Ascending aorta (tissue), 2 donors: ENCODE measurements at places on chromosomes 7 and 10. TPM values are rescaled to one million over a fixed set of nuclear protein-coding genes. Genes with fewer than 3 reads are reported as not detected.

GRCh38 chr10:119832951-119833350 lies 39.7 kb downstream of the MCMBP start:
- peaks cover 57% of the 10 kb centered on the region for H3K36me3 ChIP-seq
- no peak for DNase-seq
- H3K4me1 ChIP-seq: no peaks in the 10 kb centered on the region
- H3K4me3 ChIP-seq: no peak overlapping the region

The GPER1 gene
- 11.3 TPM for total RNA-seq

DNA sequence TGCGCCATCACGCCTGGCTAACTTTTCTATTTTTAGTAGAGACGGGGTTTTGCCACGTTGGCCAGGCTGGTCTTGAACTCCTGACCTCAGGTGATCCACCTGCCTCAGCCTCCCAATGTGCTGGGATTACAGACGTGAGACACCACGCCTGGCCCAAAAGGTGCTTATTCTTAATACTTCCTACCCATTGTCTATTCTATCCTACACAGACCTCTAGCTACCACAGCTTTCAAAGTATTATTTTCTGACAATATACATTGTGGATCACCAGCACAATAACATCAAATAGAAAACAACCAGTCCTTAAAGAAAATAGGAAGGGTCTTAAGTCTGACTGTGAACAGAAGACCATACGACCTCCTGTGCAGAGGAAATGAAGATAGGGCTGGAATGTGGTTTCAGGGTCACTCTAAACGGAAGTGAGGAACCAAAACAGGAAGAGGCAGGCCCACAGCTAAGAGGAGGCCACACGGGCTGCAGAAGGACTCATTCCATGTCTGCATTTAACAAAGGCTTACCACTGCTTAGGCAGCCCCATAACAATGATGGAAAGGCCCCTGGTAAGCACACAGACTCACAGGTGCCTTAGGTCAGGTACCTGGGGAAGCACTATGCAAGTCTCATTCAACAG lies 115.2 kb downstream of the ZFAND4 start:
- no peak overlapping the region for H3K27ac ChIP-seq
- H3K36me3 ChIP-seq: no peaks in the 10 kb centered on the region
- H3K27me3 ChIP-seq: no peaks in the 10 kb centered on the region
- no peaks in the 10 kb centered on the region for H3K4me1 ChIP-seq

DNA sequence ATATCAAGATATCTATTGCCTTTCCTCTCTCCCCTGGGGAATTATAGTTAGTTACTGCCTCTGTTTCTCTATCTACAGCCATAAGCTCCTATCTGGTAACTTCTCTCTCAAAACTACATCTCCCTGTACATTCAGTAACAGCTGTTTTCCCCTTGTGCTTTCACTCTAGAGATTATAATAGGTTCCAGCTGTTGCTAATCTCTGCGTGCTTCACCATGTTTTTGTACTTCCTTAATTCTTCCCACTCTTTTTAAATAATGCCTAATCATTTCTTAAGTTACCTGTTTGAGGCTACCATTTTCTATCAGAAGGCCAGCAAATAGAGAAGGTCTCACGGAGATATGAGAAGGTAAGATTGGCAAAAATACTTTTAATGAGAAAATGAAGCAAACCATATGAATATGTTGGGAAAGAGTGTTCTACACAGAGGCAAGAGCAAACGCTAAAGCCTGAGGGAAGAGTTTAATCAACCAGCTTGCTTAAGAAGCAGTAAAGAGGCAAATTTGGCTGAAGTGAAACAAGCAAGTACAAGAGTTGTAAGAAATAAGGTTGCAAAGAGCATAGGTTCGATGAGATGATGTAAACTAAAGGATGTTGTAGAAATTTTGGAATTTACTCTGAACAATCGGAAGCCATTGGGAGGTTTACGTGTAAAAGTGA lies 101.9 kb upstream of the HGF start:
- no peaks in the 10 kb centered on the region for H3K36me3 ChIP-seq
- no peak for DNase-seq
- H3K4me1 ChIP-seq: no peaks in the 10 kb centered on the region

The SLC37A3 gene
- 15.0 TPM for total RNA-seq

GRCh38 chr10:4129866-4130477 lies 345.0 kb upstream of the KLF6 start:
- no peak overlapping the region for H3K4me3 ChIP-seq
- peak overlapping the region; percentile 70 for H3K27ac ChIP-seq
- H3K4me1 ChIP-seq: peaks cover 9% of the 10 kb centered on the region
- H3K27me3 ChIP-seq: no peaks in the 10 kb centered on the region
- no peak for DNase-seq

GRCh38 chr10:514137-514671 lies 175.3 kb downstream of the DIP2C start:
- H3K4me1 ChIP-seq: peaks cover 8% of the 10 kb centered on the region
- H3K36me3 ChIP-seq: no peaks in the 10 kb centered on the region
- H3K27me3 ChIP-seq: no peaks in the 10 kb centered on the region
- DNase-seq: no peak

- DNase-seq: no peak
- H3K27ac ChIP-seq: no peak overlapping the region
- H3K27me3 ChIP-seq: no peaks in the 10 kb centered on the region
- H3K36me3 ChIP-seq: no peaks in the 10 kb centered on the region
- H3K4me3 ChIP-seq: no peak overlapping the region
These were observed 766 bp upstream of the ITIH2 start for GRCh38 chr10:7702288-7702812.

DNA sequence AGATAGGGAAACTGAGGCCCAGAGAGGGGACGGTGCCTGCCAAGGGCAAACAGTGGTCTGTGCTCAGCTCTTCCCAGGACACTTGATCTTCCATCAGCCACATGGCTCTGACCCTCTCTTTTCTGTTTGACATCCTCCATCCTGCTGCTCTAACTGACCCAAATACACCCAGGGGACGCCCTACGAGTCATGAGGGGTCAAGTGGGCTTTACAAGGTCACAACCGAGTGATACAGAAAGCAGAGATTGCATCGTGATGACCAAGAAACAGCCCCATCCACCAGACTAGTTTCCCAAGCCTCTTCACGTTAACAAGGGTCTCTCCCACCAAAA lies 131.2 kb upstream of the UNC5B start:
- no peak overlapping the region for H3K27ac ChIP-seq
- H3K4me3 ChIP-seq: no peak overlapping the region
- H3K4me1 ChIP-seq: no peaks in the 10 kb centered on the region
- no peaks in the 10 kb centered on the region for H3K27me3 ChIP-seq
- DNase-seq: peak; percentile 41
- no peaks in the 10 kb centered on the region for H3K36me3 ChIP-seq

DNA sequence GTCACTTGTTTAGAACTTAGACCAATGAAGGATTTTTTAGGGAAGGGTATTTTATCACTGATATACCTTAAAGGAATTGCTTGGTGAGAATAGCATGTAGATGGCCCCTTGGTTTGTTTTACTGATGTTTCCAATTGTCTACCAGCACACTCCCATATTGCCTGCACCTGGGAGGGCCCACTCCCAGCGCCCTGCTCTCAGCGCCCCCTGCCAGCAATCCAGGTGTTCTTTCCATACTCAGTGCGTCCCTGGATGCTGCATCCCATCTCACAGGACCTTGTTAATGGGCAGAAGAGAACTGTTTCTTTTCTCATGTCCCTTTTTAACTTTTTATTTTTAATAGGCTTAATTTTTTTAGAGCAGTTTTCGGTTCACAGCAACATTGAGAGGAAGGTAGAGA lies 24.1 kb upstream of the SFRP5 start:
- H3K4me1 ChIP-seq: no peaks in the 10 kb centered on the region
- DNase-seq: no peak
- H3K36me3 ChIP-seq: no peaks in the 10 kb centered on the region
- no peak overlapping the region for H3K27ac ChIP-seq

DNA sequence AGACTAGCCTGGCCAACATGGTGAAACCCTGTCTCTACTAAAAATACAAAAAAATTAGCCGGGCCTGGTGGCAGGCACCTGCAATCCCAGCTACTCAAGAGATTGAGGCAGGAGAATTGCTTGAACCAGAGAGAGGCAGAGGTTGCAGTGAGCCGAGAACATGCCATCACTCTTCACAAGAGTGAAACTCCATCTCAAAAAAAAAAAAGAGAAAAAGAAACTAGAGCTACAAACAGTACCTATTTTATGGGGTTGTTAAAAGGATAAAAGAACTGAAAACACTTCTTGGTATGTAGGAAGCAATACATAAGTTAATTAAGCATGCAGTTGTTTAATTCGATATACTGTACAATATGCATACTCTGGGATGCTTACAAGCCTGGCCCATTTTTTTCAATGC lies 216.9 kb downstream of the SORCS1 start:
- H3K27me3 ChIP-seq: no peaks in the 10 kb centered on the region
- no peaks in the 10 kb centered on the region for H3K4me1 ChIP-seq
- DNase-seq: no peak
- no peak overlapping the region for H3K27ac ChIP-seq

- H3K36me3 ChIP-seq: no peaks in the 10 kb centered on the region
- no peak for DNase-seq
- peaks cover 5% of the 10 kb centered on the region for H3K27me3 ChIP-seq
- H3K27ac ChIP-seq: no peak overlapping the region
- H3K4me3 ChIP-seq: no peak overlapping the region
These were observed 7.8 kb downstream of the WNT16 start for GRCh38 chr7:121336579-121336978.

DNA sequence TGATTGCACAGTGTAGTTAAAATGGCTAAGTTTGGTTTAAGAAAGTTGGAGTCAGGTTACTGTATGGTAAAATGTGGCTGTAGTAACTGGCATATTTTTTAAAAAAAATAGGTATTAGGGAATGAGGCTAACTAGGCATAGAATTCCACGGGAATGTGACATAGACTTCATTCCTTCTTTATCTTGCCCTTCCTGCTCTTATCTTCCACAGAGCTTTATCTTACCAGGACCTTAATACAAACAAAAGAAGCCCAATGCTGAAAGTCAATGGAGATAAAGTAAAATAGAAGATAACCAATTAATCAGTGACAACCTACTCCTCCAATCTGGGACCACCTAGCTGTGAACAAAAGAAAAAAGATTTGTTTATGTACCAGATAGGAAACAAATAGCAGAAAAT lies 58.1 kb downstream of the TET1 start:
- no peaks in the 10 kb centered on the region for H3K36me3 ChIP-seq
- no peak overlapping the region for H3K27ac ChIP-seq
- H3K27me3 ChIP-seq: no peaks in the 10 kb centered on the region
- H3K4me1 ChIP-seq: no peaks in the 10 kb centered on the region
- H3K4me3 ChIP-seq: no peak overlapping the region
- no peak for DNase-seq

- no peaks in the 10 kb centered on the region for H3K27me3 ChIP-seq
- no peaks in the 10 kb centered on the region for H3K4me1 ChIP-seq
- no peak overlapping the region for H3K27ac ChIP-seq
- no peaks in the 10 kb centered on the region for H3K36me3 ChIP-seq
- DNase-seq: no peak
- no peak overlapping the region for H3K4me3 ChIP-seq
These were observed 29.0 kb downstream of the RET start for GRCh38 chr10:43105956-43106229.

DNA sequence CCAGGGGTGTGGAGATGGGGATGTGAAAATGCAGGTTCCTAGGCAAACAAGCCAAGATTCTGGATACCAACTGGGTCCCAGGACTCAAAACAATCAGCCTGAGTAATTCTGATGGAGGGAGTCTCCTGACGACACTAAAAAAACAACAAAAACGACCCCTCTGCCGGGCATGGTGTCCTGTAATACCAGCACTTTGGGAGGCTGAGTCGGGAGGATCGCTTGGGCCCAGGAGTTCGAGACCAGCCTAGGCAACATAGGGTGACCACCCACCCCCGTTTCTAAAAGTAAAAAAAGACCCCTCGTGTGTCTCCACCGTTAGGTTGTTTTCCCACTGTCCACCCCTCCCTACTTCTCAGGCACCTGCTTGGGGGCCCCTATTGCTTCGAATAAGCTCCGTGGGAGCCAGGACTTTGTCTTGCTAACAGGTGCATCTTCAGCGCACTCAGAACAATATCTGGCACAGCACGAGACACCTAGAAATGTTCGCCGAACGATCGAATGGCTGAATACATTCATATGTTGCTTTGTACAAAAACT lies 743 bp upstream of the NRF1 start:
- H3K4me3 ChIP-seq: peak overlapping the region; percentile 91
- peak overlapping the region; percentile 99 for H3K27ac ChIP-seq
- DNase-seq: no peak
- H3K4me1 ChIP-seq: peaks cover 6% of the 10 kb centered on the region

The FXYD4 gene
- not detected for total RNA-seq

GRCh38 chr7:153061910-153062528 lies 302.5 kb downstream of the ACTR3B start:
- no peak for DNase-seq
- no peak overlapping the region for H3K4me3 ChIP-seq
- H3K4me1 ChIP-seq: no peaks in the 10 kb centered on the region
- H3K27me3 ChIP-seq: no peaks in the 10 kb centered on the region
- no peaks in the 10 kb centered on the region for H3K36me3 ChIP-seq

The CTNNA3 gene
- total RNA-seq: under 0.01 TPM

GRCh38 chr10:133230044-133230361 lies at the start of gene UTF1:
UTF1 (plus strand) TSS chr10:133230217; CDS start chr10:133230289, 72 bp downstream.
- no peaks in the 10 kb centered on the region for H3K36me3 ChIP-seq
- no peaks in the 10 kb centered on the region for H3K27me3 ChIP-seq
- H3K4me1 ChIP-seq: no peaks in the 10 kb centered on the region
- H3K27ac ChIP-seq: no peak within 1 kb of the TSS
- H3K4me3 ChIP-seq: peak within 1 kb of the TSS; percentile 35

The MEOX2 gene
- total RNA-seq: 35.0 TPM

The CAMK1D gene
- total RNA-seq: 4.2 TPM

DNA sequence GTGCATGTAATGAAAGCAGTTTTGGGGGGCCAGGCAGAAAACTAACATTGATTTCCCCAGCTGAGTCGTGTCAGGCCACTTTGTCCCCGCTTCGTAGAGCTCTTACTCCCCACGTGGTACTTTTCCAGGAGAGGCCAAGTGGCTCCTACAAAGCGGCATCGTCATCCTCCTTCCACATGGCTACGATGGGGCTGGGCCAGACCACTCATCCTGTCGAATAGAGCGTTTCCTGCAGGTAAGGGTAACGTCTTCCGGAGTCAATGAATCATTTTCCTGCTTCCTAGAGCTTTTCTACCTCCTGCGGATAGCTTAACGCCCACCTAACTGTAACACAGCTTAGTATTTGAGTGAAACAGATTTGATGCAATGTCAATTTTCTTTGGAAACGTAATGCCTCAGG lies 21.7 kb upstream of the SEC61A2 start:
- no peaks in the 10 kb centered on the region for H3K27me3 ChIP-seq
- H3K4me3 ChIP-seq: no peak overlapping the region
- no peak for DNase-seq
- peaks cover 82% of the 10 kb centered on the region for H3K36me3 ChIP-seq
- H3K4me1 ChIP-seq: no peaks in the 10 kb centered on the region

GRCh38 chr10:116873134-116873533 lies 23.8 kb downstream of the ENO4 start:
- no peak for DNase-seq
- H3K4me1 ChIP-seq: no peaks in the 10 kb centered on the region
- no peak overlapping the region for H3K27ac ChIP-seq
